C1 segment of cervical spinal cord (tissue), 14 donors: ENCODE measurements at places on chromosomes 5 and 9.

DNA sequence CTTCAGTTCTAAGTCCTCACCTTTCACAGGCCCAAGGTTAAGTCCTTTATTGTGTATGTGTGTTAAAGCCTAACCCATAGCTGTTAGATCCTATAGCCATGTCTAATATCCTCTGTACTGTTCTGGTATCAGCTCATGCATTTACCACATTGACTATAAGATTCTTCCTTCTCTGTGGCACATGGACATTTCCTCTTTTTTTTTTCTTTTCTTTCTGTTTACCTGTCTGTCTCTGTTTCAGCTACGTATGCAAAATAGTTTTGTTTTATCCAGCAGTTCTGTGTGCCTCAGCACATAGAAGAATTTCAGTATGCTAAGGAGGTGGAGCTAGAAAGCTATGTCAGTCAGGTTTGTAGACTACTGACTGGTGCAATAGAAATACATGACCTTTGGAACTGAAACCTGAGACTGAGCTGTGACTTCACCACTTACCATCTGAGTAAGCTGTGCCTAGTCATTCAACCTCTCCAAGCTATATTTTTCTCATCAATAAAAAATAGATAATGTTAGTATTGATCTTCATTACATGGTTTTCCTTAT lies 155.6 kb upstream of the VLDLR start:
- DNase-seq = no peak

GRCh38 chr9:91489361-91489899 lies 65.8 kb upstream of the NFIL3 start:
- no peak for DNase-seq

- DNase-seq = no peak
Observed at GRCh38 chr5:112329419-112330090, 89.5 kb downstream of the EPB41L4A start.

GRCh38 chr5:54066433-54066832 lies 243.9 kb downstream of the ARL15 start:
- DNase-seq = no peak

DNA sequence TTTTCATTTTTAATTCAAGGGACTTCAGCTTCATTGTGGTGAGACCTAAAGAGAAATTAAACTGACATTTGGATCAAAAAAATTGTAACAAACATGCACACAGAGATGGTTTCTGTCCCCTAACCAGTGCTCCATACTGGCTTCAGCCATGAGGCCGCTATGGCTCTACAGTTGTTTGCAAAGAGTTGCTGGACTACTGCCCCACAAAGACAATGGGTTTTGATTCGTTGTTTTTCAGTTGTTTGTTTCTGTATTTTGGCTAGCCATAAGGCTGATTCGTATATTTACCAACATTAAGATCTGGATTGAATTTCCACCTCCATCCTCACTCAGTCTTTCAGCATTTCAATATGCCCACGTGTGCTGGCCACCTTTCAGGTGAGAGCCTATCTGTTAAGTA lies 163.7 kb upstream of the KIF2A start:
- no peak for DNase-seq

DNA sequence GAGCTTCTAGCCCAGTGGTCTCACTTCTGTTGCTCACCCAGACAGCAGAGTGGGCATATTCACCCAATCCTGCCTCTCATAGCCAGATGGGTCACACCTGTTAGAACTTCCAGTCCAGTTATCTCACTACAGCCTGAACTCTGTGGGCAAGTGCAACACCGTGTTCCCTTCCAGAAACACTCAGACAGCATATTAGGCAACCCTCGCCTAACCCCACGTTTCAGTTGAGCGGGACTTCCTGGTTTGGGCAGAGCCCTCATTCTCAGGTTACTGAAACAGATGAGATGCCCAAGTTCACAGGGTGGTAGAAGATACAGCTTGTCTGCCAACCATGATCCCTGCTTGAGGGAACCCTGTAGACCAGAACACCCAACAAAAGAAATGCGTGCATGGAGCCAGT lies 538.2 kb downstream of the CYLC2 start:
- no peak for DNase-seq

GRCh38 chr5:10914741-10915480 lies 153.9 kb upstream of the DAP start:
- DNase-seq = no peak

DNA sequence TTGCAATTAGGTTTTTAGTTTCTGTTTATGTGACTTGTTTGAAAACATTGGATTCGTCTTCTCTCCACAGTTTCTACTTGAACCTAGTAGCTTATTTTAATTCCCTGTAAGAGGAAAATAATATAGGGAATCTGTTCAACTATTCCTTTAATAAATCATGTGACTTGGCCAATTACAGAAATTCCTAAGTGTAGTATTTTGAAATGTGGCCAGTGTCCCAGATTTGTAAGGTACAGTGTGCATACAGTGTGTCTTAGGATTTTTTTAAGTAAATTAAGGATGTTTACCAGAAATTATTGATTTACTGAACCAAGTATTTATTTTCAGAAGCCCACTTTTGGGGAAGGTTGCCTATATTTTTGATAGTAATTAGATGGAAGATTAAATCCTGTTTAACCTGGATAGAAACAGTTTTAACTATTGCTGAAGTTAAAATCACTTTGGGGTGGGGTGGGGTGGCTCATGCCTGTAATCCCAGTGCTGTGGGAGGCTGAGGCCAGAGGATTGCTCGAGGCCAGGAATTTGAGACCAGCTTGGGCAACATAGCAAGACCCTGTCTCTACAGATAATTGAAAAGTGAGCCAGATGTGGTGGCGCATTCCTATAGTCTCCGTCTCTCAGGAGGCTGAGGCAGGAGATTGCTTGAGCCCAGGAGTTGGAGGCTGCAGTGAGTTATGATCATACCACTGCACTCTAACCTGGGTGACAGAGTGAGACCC lies 36.9 kb downstream of the G3BP1 start:
- DNase-seq = no peak

- DNase-seq = no peak
Observed at GRCh38 chr9:107109324-107109723, 173.8 kb upstream of the RAD23B start.

DNA sequence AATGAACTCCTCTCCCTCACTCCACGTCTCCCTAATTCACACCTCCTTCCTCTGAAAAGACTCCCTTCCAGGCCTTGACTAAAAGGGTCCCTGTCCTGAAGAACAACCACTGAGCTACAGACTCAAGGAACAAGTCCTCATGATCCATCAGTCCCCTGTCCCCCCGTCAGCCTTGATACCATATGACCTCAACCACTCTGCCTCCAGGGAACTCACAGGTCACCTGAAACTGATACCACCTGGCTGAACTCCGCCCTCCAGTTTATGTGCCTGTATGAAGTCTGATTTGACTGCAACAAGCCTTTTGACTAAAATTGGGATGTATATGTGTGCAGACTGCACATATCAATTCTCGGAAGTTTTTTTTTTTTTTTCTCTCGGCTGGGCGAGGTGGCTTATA lies 88.7 kb downstream of the UGCG start:
- no peak for DNase-seq

DNA sequence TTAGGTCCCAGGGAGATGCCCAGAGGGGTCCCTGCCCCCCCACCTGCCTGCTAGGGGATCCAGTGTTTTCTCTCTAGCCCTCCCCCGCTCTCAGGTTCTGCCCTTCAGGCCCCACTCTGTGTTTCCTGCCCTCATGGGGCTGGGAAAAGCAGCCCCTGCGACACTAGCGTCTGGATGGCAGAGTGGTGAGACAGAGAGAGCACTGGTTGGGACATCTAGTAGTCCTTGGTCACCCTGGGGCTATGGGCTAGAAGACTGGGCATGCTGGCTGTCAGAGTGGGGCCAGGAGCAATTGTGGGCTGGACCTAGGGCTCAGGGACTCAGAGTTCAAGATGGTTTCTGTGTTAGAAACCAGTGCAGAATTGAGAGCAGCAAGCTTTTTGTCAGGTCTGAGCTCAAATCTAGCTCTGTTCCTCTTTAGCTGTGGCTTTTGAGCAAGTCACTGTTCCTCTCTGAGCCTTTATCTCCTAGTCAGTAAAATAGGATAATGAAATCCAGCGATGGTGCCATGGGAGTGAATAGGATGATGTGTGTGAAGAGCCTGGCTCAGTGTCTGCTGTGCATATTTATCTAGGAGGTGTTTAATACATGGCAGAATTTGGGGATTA lies 39.0 kb downstream of the RGS3 start:
- no peak for DNase-seq

DNA sequence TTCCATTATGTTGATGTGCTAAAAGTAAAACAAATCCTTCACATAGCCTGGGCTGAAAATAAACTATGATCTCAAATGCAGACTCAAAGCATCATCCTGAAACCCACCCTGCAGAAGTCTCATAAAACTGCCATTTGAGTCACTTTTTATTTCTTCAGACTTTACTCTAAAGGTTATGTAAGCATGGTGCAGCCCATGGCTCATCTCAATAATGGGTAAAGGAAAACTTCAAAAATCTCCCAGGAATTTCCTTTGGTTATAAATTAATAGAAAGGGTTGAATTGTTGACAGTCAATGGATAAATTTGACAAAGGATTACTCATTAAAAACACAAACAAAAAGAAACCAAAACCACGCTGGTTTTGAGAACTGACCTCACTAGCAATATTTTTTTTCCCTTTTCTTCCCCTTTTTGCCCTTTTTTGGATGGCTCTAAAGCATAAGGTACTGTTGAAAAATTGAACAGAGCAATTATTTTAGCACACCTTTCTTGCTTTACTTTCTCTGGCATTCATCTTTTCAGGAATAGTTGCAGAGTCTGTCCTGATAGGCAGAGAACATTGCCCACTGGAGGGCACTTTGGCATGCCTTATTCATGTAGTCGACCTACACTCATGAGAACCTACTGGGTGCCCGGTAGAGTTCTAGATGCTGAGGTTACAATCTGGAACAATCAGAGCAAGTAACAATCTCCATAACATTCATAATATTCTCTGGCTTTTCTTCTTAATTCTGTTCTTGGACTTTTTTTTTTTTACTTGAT lies 191.4 kb downstream of the TMEM167A start:
- DNase-seq = no peak

GRCh38 chr9:8633784-8634183 lies 834.2 kb upstream of the DMAC1 start:
- DNase-seq = no peak

DNA sequence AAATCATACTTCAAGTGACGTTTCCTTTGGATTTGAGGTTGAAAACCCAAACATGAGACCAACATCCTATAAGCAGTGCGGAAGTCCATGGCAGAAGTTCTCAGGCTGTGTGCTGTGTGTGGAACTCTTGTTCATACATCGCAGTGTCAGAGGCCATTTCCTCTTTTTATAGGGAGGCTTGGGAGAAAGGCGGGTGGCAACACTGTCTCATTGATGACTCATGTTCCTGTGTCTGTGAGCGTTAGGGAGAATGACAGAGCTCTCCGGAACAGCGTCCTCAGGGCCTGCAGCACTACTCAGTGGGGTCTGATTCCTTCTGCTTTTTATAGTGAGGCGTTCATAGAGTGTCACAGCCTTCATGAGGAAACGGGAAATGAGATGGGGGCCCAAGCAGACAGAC lies 98.8 kb upstream of the BASP1 start:
- DNase-seq = peak; percentile 7

DNA sequence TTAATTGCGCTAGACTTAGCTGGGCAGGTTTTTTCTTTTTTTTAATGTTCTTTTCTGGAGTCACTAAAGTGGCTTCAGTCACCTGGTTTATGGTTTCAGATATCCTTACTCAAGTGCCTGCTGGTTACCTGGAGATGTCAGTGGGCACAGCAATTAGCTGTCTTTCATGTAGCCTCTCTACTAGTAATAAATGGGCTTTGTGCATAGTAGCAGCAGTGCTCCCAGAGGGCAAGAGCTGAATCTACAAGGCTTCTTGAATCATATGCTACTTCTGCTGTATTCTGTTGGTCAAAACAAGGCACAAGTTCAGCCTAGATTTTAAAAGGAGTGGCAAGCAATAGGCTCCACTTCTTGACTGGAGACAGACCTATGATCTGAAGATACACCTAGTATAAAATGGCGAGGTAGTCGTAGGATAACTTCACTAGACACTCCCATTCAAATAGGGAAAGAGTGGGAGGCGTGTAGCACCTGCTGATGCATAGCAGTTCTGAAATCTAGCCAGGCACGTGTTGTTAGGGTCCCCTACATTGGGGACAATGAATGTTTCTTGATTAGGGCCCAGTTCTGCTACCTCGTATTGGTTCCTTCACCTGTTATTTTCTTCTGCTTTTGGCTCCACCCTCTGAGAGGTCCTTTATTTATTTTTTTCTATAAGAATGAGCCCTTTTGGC lies 7.0 kb downstream of the SCAMP1 start:
- DNase-seq = no peak

GRCh38 chr5:131396015-131396414 lies 132.2 kb downstream of the CDC42SE2 start:
- no peak for DNase-seq

DNA sequence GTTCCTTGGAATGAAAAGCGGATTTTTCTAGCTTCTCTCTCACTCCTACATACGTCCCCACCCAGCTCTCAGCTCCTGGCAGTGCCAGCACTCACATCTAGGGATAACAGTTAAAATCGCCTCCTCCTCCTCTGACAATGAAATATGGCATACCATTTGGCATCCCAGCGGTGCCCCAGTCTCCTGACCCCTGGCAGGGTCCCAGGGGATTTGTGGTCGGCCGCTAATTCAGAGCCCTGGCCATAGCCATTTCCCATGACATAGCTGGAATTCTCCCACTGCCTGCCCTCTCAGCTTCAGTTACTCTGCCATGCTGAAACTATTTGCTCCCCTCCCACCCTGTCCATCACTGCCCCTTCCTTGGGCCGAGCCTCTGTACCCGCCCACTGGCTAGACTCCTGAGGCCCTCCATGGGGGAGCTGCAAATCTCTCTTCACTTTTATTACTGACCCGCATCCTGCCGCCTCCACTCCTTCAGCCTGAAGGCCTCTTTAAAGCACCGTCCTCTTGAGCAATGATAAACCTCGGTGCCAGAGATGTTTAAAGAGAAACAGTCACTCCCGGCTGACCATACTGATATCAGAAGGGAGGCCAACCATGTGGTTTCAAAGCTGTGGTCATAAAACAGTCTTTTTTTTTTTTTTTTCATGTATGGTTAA lies 139.8 kb downstream of the SLIT3 start:
- DNase-seq = no peak

- DNase-seq = no peak
Observed at GRCh38 chr5:32159328-32160072, 14.6 kb downstream of the GOLPH3 start.

DNA sequence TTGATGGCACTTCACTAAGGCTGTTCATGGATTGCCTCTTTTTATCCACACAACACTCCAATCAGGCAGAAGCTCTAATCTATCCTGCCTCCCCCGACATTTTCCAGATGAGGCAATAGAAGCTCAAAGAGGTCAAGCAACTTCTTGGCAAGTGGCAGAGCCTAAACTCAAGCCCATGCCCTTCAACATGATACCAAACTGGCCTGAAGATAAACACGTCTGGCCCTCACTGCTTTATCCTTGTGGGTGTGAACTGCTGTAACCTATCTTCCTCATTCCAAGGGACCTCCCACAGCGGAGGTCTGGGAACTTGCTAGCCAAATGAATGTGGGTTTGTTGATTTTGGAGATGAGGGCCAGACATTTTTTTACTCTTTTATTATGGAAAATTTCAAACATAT lies 9.5 kb downstream of the SLC35A4 start:
- no peak for DNase-seq

DNA sequence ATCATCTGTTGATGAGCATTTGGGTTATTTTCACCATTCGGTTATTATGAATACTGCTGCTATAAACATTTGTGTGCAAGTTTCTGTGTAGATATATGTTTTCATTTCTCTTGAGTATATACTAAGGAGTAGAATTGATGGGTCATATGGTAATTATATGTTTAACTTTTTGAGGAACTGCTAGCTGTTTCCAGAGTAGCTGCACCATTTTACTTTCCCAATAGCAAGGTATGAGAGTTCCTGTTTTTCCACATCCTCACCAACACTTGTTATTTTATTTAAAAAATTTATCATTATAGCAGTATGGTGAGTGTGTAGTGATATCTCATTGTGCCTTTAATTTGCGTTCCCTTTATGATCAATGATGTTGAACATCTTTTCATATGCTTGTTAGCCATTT lies 29.2 kb downstream of the CD14 start:
- DNase-seq = no peak
